ENCODE measurements at places on chromosomes 7 and 10.

DNA sequence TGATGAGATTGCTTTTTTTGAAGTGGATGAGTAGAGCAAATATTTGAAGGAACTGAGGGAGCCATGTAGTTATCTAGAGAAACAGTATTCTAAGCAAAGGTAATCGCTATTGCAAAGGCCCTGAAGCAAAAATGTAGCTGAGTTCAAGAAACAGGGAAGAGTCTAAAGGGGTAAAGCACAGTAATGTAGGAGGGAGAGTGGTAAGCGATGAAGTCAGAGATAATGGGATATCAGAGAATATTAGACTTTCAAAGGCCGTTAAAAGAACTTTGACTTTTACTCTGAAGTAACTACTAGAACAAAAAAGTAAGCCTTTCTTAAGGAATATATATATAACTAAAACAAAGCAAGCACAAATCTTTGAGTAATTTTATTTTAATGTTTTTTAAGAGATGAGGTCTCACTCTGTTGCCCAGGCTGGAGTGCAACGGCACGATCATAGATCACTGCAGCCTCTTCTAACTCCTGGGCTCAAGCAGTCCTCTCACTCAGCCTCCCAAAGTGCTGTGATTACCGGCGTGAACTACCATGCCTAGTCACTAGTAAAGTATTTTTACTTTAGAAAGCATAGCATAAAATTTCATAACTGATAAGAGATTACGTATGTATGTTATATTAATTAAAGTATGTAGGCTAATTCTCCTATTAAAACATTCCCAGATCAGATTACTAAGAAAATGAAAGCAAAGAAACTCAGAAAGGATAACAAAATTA, 61.7 kb upstream of the OIT3 start:
- DNase-seq, result peak; percentile 50

DNA sequence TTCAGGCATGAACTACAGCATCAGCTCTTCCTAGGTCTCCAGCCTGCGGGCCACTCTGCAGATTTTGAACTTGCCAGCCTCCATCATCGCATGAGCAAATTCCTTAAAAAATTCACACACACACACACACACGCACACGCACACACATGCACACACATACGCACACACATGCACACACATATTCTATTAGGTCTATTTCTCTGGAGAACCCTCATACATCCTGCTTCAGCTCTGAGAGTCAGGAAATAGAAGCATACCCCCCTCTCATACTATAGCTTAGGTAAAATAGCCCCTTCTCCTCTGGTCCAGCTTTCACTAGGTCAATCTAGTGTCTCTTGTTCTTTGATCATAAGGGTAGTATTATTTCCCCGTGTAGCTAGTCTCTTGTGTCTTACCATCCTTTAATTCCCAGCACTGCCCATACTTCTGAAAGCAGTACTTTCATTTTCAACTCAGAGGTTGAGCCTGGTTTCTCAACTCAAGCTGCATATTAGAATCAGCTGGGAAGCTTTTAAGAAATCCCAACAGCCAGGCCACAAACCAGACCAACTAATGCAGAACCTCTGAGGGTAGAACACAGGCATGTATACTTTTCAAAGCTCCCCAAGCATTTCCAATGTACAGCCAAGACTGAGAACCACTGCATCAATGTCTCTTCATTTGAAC, 30.9 kb upstream of the ITGB8 start:
- no peak for DNase-seq

GRCh38 chr7:123260428-123260960, 60.7 kb upstream of the SLC13A1 start:
- no peak for DNase-seq

GRCh38 chr10:125692601-125693523, 9.9 kb upstream of the TEX36 start:
- no peak for DNase-seq

GRCh38 chr10:11595395-11595692, 16.1 kb downstream of the USP6NL start:
- DNase-seq, result peak; percentile 60

DNA sequence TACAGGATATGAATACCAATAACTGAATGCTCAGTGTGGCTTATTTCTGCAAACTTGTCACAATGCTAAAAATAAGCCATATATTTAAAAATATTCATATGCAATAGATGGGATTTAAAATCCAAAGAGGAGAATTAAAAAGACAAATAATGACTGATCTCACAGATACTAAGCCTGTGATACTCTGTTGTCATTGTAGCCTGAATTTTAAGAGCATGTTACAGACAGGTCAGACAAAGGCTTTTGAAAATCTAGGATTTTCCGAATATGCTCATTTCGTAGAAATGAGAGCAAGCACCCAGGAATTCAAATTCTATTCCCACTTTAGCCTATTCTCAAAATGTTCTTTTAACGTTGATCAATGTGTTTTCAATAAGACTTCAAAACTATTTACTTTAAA, 269.7 kb downstream of the PCDH15 start:
- DNase-seq, result no peak

- peak; percentile 69 for DNase-seq
Measured at GRCh38 chr10:30765616-30766015, 136.1 kb upstream of the LYZL2 start.

DNA sequence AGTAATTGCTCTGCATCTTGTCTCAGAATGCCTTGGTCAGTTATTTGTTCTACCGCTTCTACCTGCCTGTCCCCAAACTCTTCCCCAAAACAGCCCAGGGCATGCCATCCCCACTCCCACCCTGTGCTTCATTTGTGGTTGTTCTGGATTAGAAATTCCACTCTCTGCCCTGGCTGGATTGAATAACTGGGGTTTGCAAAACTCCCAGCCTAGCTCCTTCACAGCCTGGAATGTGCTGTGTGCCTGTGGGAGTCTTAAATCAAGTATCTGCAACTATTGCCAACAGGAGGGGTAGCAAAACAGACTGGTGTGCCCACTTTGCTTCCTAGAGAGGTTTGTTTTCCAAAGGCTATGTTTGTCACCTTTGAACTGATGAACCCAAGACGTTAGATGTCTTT, 24.2 kb downstream of the TSPAN15 start:
- no peak for DNase-seq

DNA sequence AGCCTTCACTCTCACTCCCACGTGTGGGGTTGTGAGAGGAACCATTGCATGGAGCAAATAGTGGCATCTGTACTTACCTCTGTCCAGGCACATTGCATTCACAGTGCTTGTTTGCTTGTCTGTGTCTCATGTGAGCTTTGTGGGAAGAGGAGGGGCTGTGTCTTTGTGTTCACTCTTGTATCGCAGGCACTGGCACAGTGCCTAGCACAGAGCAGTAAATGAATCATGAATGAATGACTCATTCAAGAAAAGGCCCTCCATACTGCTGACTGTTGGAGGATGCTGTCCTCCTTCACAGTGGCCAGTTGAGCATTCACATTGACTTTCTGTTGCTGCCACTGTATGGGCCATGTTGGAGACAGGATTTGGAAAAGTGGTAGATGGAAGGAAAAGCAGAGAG, 125.3 kb downstream of the SORCS3 start:
- DNase-seq, result no peak

GRCh38 chr7:134440067-134440466, 18.8 kb downstream of the AKR1B1 start:
- no peak for DNase-seq

GRCh38 chr7:49660170-49660783, 113.2 kb upstream of the VWC2 start:
- no peak for DNase-seq

- DNase-seq, result no peak
Measured at GRCh38 chr7:72416846-72417245, 4.7 kb upstream of the CALN1 start.

DNA sequence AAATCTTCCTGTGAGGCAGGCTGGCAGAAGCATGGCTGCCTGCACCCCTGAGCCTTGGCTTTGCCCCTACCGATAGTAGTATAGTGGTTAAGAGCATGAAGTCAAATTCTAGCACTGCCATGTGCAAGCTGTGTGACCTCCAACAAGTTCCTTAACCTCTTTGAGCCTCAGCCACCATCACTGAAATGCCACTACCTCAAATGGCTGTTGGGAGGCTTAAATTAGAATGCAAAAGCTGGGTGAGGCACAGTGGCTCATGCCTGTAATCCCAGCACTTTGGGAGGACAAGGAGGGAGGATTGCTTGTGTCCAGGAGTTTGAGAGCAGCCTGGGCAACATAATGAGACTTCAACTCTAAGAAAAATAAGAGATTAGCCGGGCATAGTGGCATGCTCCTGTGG, 8.4 kb downstream of the SFRP5 start:
- DNase-seq, result no peak

- DNase-seq, result no peak
Measured at GRCh38 chr7:134101716-134102115, 25.4 kb upstream of the LRGUK start.

Data from HCEC 1CT (cell line).